ENCODE measurements at places on chromosomes 16 and 17.

GRCh38 chr16:49441366-49441780 is 67.8 kb downstream of the C16orf78 start:
- no peak for DNase-seq

- no peak for DNase-seq
These were observed 3.0 kb upstream of the COL1A1 start for GRCh38 chr17:50204431-50204830.

- peak; percentile 73 for DNase-seq
These were observed 8.4 kb downstream of the RARA start for GRCh38 chr17:40317345-40317873.

- no peak for DNase-seq
These were observed 160.4 kb upstream of the PLCG2 start for GRCh38 chr16:81618661-81619060.

DNA sequence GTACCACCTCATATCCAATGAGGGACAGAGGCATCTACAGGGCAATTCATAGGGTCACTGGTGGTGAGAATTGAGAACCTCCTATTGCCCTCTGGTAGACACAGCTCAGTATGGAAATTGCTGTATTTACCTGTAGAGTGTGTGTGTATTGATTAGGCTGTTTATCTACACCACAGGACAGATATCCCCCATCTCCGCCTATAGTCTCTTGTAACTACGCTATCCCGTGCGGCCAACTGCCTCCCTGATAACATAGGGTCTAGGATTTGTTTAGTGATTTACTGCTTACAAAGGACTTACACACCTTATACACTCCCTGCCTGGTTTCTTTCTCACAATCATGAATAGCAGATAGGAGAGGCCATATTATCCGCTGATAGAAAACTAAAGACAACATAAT is 1.7 kb upstream of the STAT3 start:
- DNase-seq: no peak

GRCh38 chr16:67948015-67948414 is 4.1 kb upstream of the LCAT start:
- DNase-seq: no peak

GRCh38 chr17:59377410-59377809 is 46.0 kb downstream of the YPEL2 start:
- DNase-seq: no peak

GRCh38 chr17:14581186-14581830 is 280.4 kb downstream of the HS3ST3B1 start:
- no peak for DNase-seq

DNA sequence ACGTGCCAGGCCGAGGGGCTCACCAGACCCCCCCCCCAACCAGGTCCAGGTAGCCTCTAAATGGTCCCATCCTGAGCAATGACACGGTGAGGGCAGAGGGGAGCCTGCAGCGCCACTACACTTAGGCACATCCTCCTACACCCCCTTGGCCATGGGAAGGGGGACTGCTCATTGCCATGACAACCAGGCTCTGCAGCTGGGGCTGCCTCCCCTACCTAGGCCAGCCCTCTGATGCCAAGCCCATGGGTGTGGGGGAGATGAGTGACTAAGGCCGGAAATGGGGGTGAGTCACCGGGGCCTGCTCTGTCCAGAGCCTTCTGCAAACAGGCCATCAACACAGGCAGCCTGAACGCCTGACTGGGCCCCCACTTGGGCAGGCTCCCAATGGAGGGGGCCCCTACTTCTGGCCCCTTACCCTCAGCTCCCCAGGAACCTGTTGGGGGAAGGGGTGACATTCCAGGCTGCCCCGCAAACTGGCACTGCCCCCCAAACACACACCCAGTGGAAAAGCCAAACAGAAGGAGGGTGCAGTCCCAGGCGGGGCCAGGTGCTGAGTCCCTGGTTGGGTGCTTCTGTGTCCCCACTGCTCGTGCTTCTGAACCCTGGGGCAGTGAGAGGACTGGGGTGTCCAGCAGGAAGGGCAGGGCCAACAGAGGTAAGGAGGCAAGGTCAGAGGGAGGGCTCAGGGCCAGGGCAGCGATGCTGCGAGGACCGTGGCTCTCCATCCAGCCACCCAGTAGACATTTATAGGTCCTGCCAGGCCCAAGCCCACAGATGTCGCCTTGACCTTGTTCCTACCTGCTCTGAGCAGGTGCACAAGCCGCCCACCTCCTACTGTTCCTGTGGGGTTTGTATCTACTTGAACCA is 8.2 kb downstream of the PLCD3 start:
- DNase-seq: no peak

- DNase-seq: peak; percentile 41
These were observed 36.8 kb downstream of the WDR45B start for GRCh38 chr17:82611140-82612058.

DNA sequence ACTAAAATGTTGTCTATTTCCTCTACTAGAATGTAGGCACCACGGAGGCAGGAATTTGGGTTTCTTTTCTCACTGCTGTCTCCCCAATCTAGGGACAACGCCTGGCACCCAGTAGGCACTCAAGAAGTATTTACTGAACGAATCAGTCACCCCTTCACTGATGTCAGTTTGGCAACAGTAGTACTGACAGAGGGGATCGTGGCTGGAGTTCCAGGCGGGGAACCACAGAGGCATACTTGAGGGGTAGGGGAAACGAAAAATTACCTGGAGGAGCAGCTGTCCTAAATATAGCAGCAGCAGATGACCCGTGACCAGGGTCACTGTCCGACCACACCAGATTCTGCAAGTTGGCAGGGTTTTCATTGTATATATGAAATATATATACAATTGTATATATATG is 33.3 kb downstream of the TRIM25 start:
- DNase-seq: no peak

- no peak for DNase-seq
These were observed 51.7 kb downstream of the ARHGAP27 start for GRCh38 chr17:45380991-45381390.

DNA sequence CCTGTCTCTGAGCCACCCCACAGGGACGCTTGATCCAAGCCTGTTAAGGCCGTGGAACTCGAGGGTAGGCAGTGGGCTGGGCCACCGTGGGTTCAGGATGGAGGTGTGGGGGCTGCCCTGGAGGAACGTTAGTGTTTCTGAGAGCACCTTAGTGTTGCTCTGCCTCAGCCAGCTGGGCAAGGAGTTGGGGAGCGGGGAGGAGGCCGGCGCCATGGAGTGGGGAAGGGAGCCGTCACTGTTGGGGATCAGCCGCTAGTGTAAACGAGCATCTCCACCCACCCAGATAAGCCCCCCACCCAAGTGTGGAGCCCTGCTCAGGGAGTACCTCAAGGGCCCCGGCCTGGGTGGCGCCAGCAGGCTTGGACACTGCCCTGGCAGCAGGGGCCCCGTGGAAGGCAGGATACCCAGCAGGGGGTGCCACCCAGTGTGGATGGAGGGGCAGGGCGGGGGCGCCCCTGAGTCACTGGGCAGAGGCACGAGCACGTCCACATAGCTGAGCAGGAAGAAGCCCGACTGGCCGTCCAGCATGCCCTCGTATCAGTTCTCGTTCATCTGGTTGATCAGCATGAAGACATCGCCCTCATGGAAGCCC is 98.6 kb downstream of the KPNA2 start:
- no peak for DNase-seq

GRCh38 chr17:80795090-80795580 is 196.5 kb upstream of the CHMP6 start:
- DNase-seq: no peak

GRCh38 chr17:65254166-65254565 is 117.0 kb downstream of the RGS9 start:
- DNase-seq: no peak

GRCh38 chr17:35404360-35404759 is 27.9 kb downstream of the SLFN12 start:
- no peak for DNase-seq

DNA sequence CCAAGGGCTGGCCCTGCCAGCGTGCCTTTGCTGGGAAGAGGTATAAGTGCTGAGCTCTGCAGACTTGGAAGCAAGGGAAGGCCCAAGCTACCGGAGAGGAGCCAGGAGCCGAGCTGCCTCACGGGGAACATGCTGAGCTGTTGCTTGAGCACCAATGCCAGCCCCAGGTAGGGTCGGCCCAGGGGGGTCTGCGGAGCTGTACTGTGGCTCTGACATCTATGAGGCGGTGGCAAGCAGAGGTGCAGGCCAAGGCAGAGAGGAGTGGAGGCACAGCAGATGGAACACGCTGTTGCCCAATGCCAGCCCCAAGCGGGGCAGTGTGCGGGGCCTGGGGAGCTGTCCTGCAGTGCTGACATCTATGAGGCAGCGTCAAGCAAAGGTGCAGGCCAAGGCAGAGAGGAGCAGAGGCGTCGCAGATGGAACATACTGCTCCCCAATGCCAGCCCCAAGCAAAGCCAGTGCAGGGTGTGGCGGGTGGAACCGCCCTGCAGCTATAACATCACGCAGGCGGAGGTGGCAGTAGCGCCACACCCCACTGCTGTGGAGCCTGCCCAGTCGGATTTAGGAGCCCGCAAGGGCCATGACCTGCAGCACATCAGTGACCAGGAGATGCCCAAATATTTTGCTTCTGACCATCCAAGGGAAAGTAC is 10.0 kb downstream of the GGA2 start:
- DNase-seq: no peak

- no peak for DNase-seq
These were observed 90.3 kb downstream of the ZFHX3 start for GRCh38 chr16:72957303-72958277.

DNA sequence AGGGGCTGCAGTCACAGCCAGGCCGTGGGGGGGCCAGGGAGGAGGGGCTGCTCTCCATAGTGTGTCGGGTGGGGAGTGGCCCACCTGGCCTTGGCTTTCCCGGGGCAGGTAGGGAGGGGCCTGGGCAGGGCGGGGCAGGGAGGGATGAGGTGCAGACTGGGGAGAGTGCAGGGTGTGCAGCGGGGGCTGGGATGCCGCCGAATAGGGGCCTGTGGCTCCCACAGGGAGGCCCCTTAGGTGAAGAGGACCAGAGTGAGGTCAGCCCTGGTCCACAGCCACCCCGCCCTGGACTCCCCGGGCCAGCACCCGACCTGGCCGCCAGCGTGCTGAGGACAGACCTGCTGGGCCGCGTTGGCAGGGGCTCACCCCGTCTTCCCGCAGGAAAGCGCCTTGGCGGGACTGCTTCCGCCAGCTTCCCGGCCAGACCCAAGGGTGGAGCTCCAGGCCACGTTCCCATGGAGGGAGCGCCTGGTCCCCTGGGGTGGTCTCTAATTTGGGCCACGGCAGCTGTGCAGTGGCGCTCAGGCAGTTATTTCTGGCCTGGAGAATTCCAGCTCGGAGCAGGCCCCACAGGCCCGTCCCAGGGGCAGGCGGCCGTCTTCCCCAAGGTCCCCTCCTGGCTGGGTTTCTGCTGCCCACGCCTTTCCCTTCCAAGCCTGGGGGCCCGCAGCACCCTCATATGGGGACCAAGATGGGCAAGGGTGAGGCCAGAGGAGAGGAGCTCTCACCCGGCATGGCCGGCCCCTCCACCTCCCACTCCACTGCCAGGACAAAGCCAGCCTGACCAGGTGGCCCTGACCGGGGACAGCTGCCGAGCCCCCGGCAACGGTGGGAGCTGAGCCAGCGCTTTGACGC is 27.9 kb downstream of the CACNA1H start:
- DNase-seq: no peak

- DNase-seq: peak; percentile 58
These were observed 893 bp downstream of the HCFC1R1 start for GRCh38 chr16:3022684-3023414.

DNA sequence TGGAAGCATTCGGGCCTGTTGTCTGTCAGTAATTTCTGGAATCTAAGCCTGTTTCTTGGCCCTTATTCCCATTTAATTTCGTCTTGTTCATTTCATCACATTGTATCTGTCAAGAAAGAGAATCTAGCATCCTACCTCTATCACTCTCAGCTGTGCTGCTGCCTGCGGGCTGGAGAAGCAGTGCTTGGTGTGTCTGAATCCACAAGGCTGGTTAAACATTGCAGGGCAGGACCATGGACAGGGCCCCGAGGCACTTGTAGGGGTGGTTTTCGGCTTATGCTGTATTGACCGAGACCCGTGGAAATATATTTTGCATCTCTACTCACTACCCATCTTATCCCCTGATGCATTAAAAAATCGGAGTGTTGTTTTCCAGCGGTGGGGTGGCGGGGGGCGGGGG is 3.1 kb downstream of the RAB11FIP4 start:
- DNase-seq: no peak

- no peak for DNase-seq
These were observed 1.2 kb downstream of the PCGF2 start for GRCh38 chr17:38746849-38747462.

DNA sequence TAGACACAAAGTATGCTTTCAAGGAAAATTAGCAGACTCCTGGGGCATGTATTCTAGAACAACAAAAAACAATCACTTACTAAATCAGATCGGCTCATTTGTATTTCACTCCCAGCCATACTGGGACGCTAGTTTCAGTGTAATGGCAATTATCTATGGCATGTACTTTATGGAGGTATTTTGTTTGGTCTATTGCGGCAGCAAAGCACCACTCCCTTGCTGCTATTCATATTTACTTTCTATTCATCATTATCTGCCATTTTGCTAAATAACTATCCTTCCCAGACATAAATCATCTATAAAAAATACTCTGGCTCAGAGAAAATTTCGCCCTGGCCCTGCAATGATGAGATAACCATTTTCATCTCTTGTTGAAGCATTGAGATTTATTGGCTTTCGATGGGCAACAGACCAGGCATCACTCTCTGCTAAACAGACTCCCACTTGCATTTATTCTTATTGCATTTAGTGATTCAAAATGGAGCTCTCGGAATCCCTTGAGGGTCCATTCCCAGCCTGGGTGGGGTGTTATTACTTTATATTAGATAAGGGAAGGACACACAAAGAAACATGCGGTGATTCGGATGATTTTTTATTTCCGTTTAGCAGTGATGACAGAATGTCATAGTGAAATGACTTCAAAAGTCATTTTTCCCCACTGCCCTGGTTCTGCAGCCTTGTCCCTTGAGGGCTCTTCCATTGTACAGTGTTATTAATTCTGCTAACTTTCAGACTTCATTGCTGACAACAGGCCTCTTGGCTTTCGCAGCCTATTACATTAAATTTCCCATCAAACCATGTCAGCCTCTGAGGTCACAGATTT is 225.8 kb downstream of the IRX3 start:
- no peak for DNase-seq

GRCh38 chr17:6259899-6260298 is 175.0 kb downstream of the AIPL1 start:
- no peak for DNase-seq

- no peak for DNase-seq
These were observed 2.0 kb downstream of the P2RX1 start for GRCh38 chr17:3914312-3914670.

- no peak for DNase-seq
These were observed 24.9 kb downstream of the ZC3H18 start for GRCh38 chr16:88595101-88595500.

DNA sequence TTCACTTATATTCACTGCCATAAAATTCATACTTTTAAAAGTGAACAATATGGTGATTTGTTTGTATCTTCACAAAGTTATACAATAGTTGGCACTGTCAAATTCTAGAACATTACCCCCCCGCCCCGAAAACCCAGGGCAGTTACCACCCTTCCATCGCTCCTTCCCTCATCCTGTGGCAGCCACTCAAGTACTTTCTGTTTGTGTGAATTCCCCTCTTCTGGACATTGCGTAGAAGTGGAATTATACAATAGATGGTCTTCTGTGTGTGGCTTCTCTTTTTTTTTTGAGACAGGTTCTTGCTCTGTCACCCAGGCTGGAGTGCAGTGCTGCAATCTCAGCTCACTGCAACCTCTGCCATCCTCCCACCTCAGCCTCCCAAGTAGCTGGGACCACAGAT is 58.6 kb downstream of the SPECC1 start:
- no peak for DNase-seq

- peak; percentile 79 for DNase-seq
These were observed 4.4 kb upstream of the HIC1 start for GRCh38 chr17:2050300-2051060.

- DNase-seq: peak; percentile 82
These were observed 182.0 kb downstream of the SEC14L1 start for GRCh38 chr17:77322514-77323412.
